CD4-positive, alpha-beta T cell treated with Interleukin-4 for 1 hour (primary cell): ENCODE measurements at places on chromosomes 11 and 22.

DNA sequence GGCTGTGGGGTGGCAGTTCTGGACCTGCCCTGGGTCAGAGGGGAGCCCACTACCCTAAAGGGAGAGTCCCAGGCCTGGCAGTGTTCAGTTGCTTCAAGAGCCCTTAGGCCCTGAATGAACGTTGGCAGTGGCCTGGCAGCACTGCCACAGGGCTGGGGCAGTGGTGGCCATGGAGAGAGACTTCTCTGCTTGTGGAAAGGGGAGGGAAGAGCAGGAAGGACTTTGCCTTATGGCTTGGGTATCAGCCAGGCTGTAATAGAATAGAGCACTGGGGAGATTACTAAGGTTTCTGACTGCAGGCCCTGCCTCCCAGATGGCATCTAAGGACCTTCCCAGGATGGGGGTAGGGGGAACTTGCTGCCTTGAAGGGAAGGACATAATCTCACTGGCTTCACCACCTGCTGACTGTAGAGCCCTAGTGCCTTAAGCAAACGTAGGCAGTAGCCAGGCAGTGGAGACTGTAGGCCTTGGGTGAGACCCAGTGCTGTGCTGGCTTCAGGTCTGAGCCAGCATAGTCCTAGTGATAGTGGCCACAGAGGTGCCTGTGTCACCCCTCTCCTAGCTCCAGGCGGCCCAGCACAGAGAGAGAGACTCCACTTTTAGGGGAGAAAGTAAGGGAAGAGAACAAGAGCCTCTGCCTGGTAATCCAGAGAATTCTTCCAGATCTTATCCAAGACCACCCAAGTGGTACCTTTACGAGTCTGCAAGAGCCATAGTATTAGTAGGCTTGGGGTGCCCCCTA lies 27.6 kb downstream of the PLA2G6 start:
- no peak for DNase-seq

- DNase-seq, result no peak
Measured at GRCh38 chr11:118111019-118111743, 24.4 kb upstream of the SMIM35 start.

DNA sequence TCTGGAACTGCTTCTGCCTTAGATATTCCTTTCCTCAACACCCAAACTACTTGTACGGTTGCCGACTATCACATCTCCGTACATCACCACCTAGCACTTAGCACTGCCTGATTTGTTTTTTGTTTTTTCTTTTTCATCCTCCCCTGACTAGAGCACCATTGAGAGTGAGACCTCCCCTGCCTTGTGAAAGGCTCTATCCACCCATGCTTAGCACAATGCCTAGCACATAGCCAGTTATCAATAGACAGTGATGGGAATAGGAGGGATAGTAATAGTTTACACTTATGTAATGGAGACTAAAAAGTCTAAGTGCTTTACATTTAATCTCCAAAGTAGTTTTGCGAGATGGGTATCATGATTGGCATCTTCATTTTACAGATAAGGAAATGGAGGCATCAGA lies 115.8 kb downstream of the LDLRAD3 start:
- DNase-seq, result no peak

- no peak for DNase-seq
Measured at GRCh38 chr22:29834046-29834445, 4.0 kb downstream of the ASCC2 start.

DNA sequence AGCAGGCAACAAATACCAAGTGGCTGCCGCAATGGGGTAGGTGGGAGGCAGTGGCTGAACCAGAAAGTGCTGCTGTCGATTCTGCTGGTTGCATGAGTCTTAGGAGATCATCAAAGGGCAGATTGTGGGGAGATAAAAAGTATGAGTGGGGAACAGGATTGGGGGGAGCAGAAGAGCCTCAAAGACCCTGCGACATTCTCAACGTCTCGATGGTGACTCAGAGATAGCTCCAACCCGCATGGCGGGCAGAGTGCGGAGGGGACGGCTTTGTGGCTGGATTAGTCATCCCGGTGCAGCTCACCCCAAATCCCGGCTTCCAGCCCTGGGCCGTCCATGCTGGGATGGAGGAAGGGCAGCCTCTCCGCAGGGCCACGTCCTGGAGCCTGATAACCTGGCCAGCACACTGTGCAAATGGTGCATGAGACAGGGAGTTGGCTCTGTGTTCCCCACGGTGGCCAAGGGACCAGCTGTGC lies 11.6 kb upstream of the RTN4R start:
- no peak for DNase-seq

DNA sequence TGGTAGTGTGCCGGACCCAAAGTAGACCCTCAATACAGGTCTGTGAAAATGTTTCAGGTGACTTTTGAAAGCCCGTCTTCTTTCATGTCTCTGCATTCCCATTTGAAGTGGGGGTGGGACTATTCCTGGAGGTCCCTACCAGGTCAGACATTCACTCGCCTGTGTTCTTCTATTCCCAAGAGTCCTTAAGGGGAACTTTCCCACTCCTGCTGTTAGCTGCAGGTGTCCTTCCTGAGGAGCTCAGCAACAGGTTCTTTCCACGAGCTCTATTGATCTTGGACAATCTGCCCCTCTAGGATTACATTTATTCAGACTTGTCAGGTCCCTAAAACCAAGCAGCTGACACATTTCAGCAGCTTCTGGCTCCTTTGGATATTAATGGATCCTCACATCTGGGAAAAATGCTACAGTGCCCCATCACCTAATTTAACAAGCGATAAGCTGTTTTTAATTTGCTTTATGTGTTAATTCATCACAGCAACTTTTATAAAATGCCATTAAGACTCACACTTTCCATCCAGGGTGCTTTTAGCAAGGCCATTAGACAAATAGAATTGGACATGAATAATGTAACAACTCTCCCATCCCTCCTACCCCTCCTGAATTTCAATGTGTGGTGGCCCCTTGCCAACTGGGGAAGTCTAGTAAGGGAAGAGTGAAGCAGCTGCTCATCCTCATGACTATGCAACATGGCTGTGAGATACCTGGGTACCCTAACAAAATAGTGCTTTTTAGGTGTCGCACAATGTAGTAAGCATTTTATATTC lies 259.5 kb upstream of the CCDC90B start:
- no peak for DNase-seq

- DNase-seq, result no peak
Measured at GRCh38 chr11:36724742-36725385, 126.8 kb upstream of the RAG2 start.

DNA sequence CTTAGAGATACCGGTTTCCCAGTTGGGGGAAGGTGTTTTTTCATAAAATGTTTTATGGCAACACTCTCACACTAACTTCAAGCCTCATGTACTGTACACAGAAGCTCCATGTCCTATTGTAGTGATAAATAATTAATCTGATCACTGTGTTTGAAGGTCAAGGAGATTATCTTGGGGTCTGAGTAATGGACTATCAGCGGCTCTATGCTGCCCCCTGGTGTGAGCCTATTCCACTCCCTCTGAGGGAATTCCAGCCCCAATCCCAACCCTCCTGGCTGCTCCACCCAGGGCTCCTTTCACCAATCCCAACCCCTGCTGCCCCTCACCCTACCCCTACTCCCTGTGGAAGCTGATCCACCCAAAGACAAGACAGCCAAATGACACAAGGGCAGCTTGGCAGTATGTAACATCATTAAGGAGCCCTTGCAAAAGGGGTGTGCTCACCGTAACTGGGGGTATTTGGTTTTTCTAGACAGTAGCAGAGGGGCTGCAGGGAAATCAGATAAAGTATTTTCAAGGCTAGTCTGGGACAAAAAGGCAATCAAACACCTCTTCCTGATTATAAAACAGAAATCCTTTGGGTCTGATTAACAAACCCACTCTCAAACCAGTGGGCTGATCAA lies 22.3 kb downstream of the HPS4 start:
- DNase-seq, result peak; percentile 29

- DNase-seq, result no peak
Measured at GRCh38 chr11:65539744-65540289, 14.9 kb downstream of the SCYL1 start.

DNA sequence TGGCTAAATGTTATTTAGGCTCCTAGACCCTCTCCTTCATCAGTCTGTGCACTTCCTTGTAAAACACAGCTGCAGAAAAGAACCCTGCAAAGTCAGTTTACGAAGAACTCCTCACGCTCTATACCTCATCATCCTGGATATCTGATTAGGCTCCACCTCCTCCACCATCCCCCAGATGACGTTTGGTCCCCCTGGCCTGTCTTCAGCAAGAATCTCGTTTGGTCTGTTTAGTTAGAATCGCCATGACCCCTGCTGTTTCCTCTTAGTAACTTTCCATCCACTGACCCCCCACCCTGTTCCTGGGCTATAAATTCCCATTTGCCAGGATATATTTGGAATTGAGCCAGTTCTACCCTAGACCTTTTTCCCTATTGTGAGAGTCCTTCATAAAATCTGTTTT lies 214.1 kb downstream of the OPCML start:
- DNase-seq, result no peak

GRCh38 chr11:130771708-130772107 lies 144.6 kb downstream of the SNX19 start:
- no peak for DNase-seq

DNA sequence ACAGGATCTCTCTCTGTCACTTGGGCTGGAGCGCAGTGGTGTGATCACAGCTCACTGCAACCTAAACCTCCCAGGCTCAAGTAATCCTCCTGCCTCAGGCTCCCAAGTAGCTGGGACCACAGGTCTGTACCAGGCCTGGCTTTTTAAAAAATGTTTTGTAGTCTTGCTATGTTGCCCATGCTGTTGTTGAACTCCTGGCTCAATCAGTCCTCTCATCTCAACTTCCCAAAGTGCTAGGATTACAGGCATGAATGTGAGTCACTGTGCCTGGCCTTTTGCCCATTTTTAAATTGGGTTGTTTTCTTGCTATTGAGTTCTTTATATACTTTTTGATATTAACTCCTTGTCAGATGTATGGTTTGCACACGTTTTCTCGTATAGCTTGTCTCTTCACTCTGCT lies 33.0 kb upstream of the PITPNB start:
- no peak for DNase-seq

GRCh38 chr11:106238704-106239360 lies 161.4 kb downstream of the AASDHPPT start:
- DNase-seq, result no peak

GRCh38 chr11:91173701-91174100 lies 950.9 kb upstream of the CHORDC1 start:
- DNase-seq, result no peak

DNA sequence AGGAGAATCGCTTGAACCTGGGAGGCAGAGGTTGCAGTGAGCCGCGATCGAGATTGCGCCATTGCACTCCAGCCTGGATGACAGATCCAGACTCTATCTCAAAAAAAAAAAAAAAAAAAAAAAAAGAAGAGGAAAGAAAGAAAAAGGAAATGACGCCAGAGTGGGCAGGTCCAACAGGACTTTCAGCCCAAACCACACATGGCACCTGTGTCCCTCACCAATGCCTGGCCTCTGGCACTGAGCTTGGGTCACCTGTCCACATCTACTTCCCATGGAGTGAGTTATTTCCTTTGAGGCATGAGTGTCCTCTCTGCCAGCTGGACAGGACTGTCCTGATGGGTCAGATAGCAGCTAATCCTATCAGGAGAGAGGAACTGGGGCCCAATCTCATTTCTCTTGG lies 15.2 kb upstream of the GCAT start:
- DNase-seq, result no peak

DNA sequence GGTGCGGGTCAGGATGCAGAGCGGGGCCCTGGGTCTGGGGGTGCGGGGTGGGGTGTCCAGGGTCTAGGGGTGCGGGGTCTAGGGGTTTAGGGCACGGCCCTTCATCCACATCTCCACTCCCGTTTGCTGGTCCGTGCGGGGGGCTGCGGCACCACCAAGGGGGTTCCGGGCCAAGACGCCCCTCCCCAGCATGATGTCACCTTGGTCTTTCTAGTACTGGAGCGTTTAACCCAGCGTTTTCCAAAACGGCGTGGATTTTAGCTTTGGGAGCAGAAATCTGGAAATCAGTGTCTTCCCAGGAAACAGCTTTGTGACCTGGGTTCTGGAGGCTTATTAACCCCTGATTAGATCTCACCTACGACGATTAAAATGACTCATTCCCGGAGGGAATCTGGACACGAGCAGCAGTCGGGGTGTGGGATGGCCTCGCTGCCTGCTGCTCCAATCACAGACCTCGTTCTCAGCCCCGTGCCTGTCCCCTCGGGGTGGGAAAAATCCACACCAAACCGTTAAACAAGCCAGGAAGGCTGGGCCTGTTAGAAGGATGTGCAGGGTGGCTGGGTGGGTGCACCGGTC lies 759 bp downstream of the AP2A2 start:
- no peak for DNase-seq

DNA sequence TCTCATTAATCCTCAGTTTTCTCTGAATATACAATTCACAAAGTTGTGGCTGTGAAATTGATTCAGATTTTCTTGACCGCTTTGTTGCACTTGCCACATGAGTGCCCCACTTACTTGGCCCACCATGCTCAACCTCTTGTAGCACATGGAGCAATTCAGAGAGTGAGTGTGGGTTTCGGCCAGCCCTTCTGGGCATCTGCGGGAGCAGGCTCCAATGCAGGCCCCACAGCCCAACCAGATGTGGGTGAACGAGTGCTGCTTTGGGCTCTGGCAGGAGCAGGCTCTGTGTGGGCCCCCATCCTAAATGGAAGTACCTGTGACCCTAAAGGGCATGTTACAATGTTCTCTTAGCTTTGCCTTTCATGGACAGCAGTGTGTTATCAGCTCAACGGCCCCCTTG lies 2338.6 kb downstream of the LRRC4C start:
- no peak for DNase-seq

DNA sequence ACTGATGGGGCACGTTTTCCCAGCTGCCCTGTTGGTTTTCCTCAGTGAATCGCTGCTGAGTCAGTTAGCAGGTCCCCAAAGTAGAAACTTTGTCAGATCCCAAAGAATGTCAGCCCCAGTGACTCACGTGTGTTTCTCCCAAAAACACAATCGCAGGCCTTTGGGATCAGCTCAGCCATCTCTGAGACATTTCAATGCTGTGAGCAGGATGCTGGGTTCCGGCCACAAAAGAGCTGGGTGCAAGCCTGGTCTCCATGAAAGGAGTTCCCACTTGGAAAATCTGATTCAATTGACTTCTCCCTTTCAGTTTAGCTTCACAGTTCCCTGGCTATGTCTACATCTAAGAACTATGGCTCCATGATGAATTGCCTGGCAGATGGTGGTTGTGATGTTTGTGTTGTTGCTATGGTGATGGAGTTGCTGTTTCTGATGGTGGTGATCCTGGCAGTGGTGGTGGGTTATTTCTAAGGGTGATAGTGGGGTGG lies 28.0 kb downstream of the MYEOV start:
- no peak for DNase-seq

DNA sequence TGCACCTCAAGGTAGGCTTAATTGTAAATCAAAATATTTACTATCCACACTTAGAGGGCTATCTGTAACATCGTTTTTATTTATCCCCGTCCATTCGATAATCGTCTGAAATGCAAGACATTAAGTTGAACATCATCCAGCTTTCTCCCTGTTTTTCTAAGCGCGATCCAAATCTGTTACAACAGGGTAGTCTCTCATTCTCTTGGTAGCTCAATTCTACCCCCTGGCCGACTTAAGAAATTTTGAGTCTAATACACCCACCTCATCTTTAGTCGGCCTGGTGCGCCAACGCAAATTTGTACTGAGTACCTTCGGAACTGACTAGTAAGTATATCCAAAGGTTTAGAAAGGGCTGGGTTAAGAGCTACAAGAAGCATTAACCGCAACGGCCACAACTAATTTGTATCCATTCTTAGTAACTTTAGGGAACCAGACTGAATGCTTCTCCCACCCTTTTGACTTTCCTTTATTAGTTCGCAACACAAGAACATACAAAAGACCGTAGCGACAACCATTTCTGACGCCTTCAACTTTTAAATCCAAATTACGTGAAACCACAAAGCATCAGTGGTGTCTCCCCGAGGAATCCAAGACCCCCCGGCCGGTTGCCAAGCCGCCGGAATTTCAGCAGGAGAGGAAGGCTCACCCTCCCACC lies 1.0 kb upstream of the ZNF143 start:
- peak; percentile 13 for DNase-seq

- DNase-seq, result no peak
Measured at GRCh38 chr11:11391796-11392463, 38.9 kb upstream of the CSNK2A3 start.
